ENCODE measurements at places on chromosomes 12 and 14. TPM values are rescaled to one million over a fixed set of nuclear protein-coding genes. Genes with fewer than 3 reads are reported as not detected.

The SOAT2 gene
- not detected for polyA plus RNA-seq

The KRT1 gene
- 0.25 TPM for polyA plus RNA-seq

The ADCY4 gene
- 0.75 TPM for polyA plus RNA-seq

The TAS2R42 gene
- not detected for polyA plus RNA-seq

The INHBE gene
- not detected for polyA plus RNA-seq

The MANSC4 gene
- 0.45 TPM for polyA plus RNA-seq

The CD163 gene
- polyA plus RNA-seq, result 0.24 TPM

The MNAT1 gene
- polyA plus RNA-seq, result 18.0 TPM

Measured in IgD-negative memory B cell (primary cell).